ENCODE measurements at places on chromosomes 7 and 10. TPM values are rescaled to one million over a fixed set of nuclear protein-coding genes. Genes with fewer than 3 reads are reported as not detected.

DNA sequence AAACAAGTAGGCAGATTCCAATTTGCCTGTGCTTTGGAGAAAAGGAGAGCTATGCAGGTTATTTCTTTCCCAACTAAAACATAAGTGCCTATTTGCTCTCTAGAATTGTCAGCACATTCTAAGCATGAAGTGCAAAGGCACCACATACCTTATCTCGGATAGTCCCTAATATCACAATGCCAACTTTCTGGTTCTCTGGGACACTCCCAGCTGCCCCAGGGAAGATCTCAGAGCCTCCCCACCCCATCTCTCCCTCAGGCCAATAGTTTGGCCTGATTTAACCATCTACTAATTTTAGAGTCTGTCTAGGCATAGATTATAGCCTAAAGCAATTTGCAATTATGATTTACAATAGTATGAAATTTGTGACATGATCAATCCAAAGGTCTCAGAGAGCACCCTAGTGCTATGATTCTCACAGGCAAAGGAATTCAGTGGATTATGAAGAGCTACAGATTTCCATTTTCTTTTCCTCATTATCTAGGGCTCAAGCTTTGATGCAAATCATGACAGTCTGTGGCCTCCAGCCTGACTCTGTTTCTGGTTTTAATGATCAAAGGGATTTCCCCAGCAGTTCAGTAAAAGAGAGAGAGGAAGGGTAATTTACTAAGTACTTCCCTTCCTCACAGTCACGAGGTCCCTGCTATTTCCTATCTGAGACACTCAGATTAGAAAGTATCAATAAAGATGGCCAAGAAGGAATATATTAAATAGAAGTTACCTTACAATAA, 29.0 kb upstream of the IL6 start:
- no peak for DNase-seq

DNA sequence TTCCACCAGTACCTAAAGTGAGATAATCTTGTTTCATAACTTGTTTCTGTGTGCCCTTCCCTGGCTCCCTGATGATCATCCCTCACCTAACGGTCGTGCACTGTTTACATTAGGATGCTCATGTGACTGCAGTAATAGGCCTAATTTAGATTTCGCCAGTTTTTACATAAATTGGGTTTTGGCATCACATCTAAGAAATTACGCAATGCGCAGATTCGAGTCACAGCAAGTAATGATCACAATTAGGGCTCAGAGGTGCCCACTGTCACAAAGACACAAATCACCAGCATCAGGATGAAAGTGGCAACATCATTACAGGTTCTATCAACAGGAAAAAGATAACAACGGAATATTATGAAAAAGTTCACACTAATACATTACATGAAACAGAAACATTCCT, 94.7 kb downstream of the LARP4B start:
- no peak for DNase-seq

- DNase-seq: no peak
Measured at GRCh38 chr10:35150308-35150707, 23.7 kb downstream of the CREM start.

The OR6B1 gene
- polyA plus RNA-seq: not detected

The PWWP2B gene
- 12.4 TPM for polyA plus RNA-seq

All from renal pelvis (tissue), 12 donors.